ENCODE measurements at places on chromosomes 5 and 9.
A peak's percentile ranks its signal among the peaks of the same experiment; 100 is the strongest.

GRCh38 chr9:6692433-6692832, 46.9 kb upstream of the GLDC start:
- no peak for DNase-seq
- no peak overlapping the region for H3K4me3 ChIP-seq
- no peaks in the 10 kb centered on the region for H3K36me3 ChIP-seq
- peak overlapping the region; percentile 79 for H3K27ac ChIP-seq
- no peaks in the 10 kb centered on the region for H3K27me3 ChIP-seq

DNA sequence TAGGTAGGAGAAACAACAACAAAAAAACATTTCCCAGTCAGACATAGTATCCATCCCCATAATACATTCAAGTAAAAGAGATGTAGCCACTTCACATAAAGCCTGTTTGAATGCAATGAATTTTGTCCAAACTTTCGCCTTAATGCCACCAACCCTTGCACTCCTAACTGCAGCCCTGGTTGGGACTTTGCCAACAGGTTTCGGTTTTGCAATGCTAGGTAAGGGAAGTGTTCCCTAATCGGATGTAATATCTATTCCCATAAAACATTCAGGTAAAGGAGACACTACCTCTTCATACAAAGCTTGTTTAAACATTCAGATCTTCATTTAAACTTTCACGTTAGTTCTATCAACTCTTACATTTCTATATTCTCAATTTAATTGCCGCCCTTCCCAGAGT, 336.1 kb downstream of the DRD1 start:
- no peaks in the 10 kb centered on the region for H3K4me1 ChIP-seq
- H3K36me3 ChIP-seq = no peaks in the 10 kb centered on the region
- no peaks in the 10 kb centered on the region for H3K27me3 ChIP-seq
- no peak overlapping the region for H3K27ac ChIP-seq

DNA sequence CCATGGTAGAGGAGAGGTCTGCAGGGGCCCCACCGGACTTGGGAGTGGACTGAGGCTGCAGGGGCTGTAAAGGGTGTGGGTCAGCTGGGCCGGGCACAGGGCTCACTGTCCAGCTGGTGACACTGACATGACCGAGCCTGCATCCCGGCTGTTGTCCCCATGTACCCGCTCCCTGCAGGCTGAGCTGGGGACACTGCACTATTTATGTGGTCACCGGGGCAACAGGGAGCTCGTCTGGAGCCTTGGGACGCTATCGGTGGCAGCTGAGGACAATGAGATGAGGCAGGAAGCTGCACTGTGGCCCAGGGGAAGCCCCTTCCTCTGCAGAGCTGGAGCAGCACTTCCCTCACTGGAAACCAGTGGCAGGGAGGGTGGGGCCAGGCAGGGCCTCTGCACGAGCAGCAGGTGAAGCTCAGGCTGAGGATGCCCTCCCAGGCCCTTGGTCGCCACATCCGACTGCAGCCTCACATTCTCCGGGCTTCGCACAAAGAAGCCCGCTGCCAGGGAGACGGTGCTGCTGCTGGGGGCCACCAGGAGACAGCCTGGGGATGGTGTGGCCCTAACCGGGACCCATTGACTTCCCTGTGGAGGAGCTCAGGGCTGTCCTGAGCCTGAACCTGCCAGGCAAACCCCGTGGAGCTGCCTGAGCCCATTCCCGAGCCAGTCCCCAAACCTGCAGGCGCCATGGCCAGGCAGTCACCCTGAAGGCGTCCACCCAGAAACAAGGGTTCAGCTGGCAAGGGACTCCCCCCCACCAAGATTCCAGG, 26.4 kb downstream of the ZDHHC11B start:
- no peak overlapping the region for H3K27ac ChIP-seq
- H3K4me1 ChIP-seq = no peaks in the 10 kb centered on the region
- DNase-seq = peak; percentile 7
- no peak overlapping the region for H3K4me3 ChIP-seq
- H3K36me3 ChIP-seq = no peaks in the 10 kb centered on the region
- no peaks in the 10 kb centered on the region for H3K27me3 ChIP-seq

DNA sequence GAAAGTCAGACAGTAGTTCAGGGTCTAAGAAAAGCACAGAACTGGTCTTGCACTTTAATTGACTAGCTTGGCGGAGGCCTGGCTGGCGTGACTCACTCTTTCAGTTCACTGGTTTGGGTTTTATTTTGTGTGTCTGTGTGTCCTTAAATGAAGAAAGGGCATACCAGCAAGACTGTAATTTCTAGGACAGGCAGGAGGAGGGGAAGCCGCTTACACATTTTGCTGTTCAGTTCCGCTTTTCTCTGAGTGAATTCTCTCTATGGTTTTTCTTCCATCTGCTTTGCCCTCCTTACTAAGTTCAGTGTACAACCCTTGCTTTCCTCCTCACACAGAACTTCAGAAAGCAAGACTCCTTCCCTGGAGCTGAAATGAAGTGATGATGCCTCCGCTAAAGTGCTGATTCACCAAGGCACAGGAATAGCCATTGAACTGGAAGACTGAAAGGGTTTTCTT, 150.8 kb downstream of the MEF2C start:
- H3K4me3 ChIP-seq = no peak overlapping the region
- H3K4me1 ChIP-seq = peaks cover 55% of the 10 kb centered on the region
- H3K27ac ChIP-seq = peak overlapping the region; percentile 60
- DNase-seq = peak; percentile 74

DNA sequence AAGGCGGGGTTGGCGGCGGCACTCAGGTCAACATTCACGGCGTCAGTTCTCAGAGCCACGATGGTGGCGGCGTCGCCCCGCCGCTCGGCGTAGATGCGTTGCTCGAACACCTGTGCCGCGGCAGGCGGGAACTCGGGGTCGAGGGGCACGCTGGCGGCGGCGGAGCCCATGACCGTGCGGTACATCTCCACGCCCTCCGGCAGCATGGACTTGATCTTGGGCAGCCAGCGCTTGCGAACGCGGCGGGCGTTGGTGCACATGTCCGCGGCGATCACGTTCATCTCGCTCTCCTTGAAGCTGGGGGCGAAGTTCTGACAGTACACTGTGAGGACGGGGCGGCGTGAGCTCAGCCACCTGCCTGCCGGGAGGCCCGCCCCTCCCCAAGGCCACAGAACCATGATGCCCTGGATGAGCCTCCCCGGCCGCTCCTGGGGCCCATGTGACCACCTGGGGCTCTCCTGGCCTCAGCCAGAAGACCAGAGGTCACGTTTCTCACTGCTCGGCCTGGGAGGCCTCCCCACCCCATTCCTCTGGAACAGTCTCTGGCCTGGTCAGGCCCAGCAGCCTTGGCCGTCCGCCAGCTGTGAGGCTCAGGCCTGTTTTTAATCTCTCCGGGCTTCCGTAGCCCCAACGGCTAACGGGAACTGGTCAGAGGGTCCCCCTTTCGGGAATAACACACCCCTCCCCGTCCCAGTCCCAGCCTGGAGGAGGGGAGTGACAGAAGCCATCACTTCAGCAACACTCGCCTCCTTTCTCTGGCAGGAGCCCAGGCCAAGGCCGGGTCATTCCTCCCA, 50.7 kb upstream of the UBAC1 start:
- no peaks in the 10 kb centered on the region for H3K36me3 ChIP-seq
- no peaks in the 10 kb centered on the region for H3K4me1 ChIP-seq
- H3K27ac ChIP-seq = no peak overlapping the region

DNA sequence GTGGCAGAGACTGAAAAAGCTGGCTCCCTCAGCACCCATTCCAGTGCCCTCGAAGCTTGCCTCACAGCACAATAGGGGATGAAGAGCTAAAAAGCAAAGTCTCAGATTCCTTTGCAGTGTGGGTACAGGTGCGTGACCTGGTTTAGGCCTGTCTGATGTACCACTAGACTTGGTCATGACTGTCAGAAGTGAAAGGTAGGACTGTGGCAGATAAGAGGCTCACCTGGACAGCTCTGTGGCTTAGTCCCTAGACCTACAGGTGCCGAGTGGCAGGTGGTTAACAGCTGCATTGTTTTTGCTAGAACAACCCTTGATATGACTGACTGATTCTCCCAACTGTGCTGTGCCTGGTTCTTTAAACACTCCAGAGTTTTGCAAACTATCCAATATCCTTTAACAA, 14.7 kb upstream of the SFXN1 start:
- peaks cover 10% of the 10 kb centered on the region for H3K27me3 ChIP-seq
- no peaks in the 10 kb centered on the region for H3K36me3 ChIP-seq
- H3K27ac ChIP-seq = no peak overlapping the region
- no peak overlapping the region for H3K4me3 ChIP-seq
- no peak for DNase-seq
- H3K4me1 ChIP-seq = peaks cover 3% of the 10 kb centered on the region
